Fibroblast of skin of right biceps (primary cell): ENCODE measurements at places on chromosomes 16 and 17.
A peak's percentile ranks its signal among the peaks of the same experiment; 100 is the strongest.

DNA sequence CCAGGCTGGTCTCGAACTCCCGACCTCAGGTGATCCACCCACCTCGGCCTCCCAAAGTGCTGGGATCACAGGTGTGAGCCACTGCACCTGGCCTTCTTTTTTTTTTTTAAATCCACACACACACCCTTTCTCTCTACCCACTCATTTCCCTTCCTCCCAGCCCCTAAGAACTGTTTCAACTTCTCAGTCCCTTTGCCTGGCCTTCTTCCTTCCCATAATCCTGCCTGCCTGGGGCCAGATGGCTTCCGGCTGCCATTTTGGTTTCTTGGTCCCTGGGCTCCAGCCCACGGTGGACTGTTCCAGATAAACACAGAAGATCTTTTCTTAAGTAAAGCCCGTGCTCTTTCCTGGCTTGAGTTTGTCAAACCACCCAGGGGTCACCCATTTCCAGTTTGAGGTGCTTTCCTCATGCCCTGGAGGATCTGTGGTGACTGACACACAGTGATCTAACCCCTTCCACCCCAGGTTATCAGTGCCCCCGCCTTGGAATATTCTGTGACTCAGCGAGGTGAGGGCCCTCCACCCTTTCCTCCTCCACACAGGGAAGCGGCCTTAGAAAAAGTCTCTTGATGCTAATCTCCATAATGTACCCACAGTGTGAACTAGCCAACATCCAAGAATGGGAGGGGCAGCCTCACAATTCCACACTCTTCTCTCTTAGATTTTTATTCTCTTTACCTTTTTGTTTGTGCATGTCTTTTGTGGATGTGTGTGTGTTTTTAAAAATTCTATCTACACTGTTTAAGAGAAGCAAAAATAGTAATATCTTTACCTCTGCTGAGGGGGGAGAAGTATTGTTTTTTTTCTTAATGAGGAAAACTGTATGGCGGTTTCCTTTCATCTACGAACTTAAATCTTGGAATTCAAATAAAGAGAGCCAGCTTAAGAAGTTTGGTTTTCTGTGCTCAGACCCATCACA, 60.0 kb downstream of the CRISPLD2 start:
- DNase-seq, result no peak

GRCh38 chr17:50426814-50427787, 1.1 kb downstream of the ACSF2 start:
- DNase-seq, result peak; percentile 18

DNA sequence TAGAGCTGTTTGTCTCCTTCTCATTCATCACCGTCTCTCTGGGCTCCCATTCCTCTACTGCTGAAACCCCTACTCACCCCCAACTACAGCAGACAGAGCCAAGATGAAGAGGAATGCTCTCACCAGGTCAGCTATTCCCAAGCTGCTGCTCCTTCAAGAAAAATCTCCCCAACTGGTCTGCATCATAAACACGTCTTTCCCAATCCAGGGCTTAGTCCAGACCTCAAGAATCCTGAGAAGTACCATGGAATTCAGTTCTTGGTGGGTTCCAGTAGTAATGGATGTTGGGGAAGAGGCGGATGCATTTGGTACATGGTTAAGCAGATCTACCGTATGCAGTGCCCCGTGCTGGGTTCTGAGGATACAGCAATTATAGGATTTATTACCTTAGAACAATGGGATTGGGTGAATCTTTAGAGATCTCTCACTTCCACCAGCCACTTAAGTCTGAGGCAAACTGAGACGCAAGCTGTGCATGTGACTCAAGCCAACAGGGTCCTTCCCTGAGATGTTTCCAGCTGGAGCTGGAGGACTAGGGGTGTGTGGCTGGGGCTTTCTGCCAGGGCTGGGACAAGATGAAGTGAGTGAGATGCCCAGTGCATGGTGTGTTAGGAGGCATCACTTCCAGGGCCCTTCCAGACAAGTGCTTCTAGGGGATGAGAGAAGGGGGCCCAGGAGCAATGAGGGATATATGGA, 232.7 kb upstream of the CDH5 start:
- peak; percentile 72 for DNase-seq

DNA sequence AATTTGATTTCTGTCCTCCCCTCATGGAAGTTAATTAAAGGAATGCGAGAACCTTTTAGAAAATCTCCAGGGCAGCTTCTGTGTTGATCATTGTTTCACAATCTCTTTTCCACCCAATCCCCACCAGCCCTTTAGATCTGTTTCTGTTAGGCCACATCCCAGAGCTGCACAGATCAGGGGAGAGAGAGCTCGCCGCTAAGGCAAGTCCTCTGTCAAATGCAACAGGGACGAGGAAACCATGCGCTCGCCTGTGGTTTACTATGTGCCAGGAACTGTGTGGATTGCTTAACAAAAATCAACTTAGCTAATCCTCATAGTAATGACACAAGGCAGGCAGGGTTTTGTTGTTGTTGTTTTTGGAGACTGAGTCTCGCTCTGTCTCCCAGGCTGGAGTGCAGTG, 115.4 kb downstream of the SALL1 start:
- no peak for DNase-seq

DNA sequence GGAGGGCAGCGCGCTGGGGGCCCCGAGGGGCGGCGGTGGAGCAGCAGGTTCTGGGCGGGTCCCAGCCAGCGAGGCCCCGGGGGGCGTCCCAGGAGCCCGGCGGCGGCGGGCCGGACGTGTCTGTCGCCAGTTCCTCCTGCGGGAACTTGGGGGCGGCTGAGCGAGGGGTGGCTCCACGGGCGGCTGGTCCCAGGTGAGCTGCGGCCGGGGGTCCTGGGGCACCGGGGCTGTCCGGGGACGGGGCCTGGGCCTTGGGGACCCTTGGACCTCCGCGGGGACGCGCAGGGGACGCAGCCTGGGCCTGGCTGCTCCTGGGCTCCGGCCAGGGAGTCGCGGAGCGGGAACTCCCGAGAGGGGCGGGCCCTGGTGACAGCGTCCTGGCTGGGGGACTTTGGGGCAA, 54.2 kb upstream of the ZNF267 start:
- no peak for DNase-seq

DNA sequence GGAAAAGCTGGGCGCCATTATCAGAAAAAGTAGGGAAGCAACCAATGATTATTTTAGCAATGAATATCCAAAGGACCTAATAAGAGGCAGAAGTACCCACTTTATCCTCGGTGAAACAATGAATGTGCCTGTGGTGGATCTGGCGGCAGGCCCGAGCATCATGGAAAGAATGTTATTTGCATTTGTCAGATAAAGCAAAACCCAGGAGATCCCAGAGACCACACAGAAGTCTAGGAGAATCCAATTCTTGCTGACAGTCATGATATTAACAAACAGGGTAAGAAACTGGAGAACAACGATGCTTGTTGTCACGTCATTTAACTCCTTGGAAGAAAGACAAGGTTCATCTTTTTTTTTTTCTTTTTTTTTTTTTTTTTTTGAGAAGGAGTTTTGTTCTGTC, 12.0 kb upstream of the TNRC6A start:
- peak; percentile 81 for DNase-seq

GRCh38 chr16:10945065-10945787, 862 bp downstream of the CLEC16A start:
- no peak for DNase-seq

GRCh38 chr17:79919164-79919585, 79.9 kb upstream of the CBX4 start:
- DNase-seq, result no peak

DNA sequence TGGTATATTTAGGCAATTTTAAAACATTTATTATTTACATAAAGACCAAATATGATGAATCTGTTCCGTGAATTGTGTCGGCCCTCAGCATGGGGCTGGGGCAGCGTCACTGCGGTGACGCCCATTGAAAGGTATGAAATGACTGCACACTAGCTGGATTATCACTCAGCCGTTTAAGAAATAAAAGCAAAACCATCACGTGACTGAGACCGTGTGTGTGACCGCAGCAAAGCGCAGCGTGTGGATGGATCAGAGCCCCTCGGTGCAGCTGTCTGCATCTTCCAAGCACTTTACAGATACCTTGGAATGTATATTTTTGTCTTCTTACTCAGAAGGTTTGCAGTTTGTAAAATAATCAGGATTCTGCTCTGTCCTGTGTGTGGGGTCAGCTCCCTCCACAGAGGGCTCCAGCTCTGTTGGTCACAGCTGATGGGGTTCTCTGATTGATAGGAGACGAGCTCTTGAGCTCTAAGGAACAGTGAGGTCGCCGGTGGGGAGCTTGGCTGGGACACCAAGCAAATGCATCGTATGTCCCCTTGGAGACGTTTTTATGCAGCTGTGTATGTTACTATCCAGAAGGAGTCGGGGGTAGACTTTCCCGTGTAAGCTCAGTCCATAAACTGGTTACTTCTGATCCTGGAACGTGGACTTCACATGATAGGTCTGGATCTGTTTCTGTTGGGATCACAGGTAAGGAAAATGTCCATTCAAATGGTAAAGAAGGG, 45.1 kb downstream of the WDR45B start:
- DNase-seq, result no peak

DNA sequence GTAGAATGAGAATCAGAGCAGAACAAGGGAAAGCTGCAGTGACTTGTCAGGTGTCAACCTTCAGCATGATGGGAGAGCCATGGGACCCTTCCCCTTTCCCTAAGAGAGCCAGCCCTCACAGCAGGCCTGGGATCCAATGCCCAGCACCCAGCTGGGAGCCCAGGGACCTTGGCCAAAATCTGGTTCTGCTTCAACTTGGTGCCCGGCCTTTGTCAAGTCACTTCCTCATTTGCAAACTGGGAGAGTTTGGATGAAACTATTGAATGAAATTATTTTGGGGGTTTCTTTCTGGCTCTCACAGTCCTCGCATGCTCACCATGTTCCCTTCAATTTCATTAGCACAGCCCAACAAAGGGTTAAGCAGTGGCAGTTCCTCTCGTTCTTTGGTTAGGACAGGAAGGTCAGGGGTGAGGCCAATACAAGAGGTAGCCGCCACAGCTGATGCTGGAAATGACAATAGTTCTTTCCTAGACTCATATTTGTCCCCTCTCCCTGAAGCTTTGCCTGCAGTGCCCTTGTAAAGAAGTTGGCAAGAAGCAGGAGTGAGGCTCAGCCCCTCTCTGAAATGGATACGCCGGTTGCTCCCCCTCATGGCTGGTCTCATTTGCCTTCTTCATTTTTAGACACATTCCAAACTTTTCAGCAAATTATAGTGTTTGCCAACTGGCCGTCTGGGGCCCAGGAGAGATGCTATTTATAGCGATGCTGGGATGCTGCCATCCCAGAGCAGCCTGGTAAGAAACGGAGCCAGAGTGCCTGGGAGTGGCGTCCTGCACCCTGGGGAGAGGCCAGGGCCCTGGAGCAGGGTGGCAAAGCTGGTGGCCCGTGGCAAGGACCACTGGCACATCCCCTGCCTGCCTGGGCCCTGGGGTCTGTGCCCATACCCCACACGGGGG, 34.5 kb upstream of the MEOX1 start:
- DNase-seq, result peak; percentile 61

DNA sequence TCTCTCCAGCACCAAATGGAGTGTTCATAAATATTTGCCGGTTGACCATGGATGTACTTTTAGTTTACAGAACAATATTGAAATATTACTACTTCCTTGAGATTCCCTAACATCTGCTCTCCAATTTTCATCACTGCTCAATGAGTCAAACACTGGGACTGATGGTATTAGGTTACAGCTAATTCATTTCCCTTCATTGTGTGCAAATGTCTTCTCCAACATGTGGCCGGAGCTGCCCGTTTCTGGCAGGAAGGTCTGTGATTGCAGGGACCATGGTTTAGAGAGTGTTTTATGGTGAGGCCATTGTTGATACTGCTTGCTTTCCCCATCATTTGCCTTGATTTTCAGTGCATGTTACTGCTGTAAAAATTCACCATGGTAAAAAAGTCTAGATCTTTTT, 209.3 kb downstream of the HS3ST3B1 start:
- peak; percentile 30 for DNase-seq

DNA sequence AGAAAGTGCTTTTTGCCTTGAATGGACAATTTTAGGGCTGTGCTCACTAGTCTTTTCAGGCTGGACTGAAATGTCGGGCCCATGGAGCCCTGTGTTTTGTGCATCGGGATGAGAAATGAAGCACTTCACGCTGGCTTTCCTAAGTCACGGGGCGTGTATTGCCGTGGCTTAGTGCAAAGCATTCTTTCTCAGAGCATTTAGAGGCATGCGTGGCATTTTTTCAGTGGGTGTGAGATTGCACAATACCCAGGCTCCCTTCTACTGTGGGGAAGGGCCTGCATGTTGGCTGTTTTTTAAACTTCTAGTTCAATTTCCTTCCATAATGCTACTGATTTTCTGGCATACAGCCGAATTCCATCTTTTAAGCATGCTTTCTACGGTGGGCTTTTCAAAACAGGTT, 12.6 kb upstream of the POLR3E start:
- peak; percentile 21 for DNase-seq

DNA sequence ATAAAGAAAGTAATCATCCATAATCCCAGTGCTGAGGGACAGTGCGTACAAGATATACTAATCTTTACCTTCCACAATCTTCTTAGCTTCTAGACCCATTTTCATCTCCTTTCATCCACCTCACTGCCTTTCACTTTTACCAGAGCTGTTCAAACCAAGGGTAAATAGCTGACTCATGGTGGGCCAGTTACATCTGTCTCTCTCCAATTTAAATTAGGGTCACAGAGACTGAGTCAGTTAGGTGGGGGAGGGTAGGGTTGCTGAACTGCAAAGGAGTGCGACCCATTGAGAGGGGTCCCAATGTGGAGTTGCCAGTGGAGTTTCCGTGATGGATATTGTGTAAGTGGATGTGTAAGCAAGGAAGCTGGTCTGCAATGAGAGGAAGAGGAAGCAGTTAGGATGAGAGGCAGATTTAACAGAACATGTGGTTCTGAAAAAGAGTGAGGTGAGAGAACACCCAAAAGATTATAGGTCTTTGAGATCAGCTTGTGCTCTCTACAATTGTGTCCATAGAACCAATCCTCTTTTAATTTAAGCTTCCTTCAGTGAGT, 83.5 kb downstream of the GP2 start:
- no peak for DNase-seq

- DNase-seq, result no peak
These were observed 22.2 kb upstream of the RAB11FIP4 start for GRCh38 chr17:31369266-31369665.

GRCh38 chr17:13337864-13338371, 263.8 kb downstream of the HS3ST3A1 start:
- peak; percentile 85 for DNase-seq

- no peak for DNase-seq
These were observed 120.6 kb downstream of the SALL1 start for GRCh38 chr16:51030516-51030915.
